ENCODE measurements at places on chromosomes 2 and 18.

DNA sequence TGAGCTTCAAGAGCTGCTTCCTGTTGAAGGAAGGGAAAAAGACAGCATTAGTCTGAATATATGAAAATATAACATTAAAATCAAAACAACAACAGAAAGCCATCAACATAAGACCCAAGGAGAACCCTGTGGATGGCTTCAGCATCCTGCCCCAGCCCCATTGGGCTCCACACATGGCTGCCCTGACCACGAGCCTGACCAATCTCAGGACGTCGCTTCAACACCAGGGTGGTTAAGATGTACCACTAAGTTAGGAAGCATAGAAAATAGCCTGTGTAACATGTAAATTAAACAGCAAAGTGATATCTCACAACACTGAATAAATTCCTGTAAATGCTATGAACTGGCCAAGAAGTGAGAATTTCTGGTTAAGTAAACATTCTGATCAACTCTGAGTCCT lies 77.2 kb upstream of the CD226 start:
- no peak for DNase-seq

DNA sequence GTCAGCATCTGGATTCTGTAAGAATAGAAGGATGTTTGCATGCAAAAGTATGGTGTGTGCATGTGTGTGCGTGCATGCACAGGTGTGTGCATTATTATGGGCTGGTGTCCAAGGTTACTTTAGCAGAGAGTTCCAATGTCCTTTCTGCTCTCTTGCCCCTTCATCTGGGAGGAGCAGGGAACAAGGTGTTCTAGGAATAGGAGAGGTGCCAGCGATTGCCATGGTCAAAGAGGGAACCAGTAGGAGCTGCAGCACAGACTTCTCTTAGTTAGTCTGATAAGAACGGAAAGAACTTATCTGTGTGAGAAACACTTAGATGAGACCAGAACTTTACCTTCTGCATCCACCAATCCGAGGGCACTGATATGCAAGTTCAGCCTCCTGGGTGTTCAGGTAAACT lies 8.3 kb downstream of the GPR45 start:
- no peak for DNase-seq

DNA sequence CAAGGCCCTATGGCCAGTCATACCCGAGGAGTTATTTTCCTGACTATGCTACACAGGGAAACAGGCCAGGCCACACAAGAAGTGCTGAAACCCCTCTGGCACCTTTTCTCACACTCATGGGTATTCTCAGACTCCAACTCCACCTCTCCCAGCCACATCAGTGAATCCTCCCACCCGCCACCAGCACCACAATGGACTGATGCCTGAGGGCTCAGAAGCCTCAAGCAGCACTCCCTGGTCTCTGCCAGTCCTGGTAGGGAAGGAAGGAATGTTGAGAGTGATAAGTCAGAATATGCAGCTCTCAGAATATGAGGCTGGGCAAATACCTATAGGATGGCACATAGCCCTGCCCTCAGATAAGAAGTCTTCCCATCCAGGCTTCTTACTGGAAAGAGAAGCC lies 391.1 kb downstream of the ALK start:
- no peak for DNase-seq

DNA sequence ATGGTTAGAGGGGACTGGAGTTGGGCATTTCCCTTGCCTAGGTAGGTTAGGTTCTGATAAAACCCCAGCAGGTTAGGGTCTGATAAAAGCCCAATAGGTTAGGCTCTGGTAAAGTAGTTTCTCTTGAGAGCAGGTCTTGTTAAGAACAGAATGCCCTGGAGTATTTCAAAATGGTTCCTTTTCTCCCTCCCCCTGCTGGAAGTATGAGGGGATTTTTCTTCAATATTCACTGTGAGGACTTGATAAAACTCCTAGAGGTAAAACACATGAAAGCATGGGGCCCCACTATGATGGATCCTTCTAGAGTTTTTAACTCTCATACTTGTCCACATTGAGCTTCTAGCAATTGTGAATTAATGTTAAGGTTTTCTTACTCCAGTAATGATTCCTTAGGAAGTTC lies 27.6 kb downstream of the ANKAR start:
- DNase-seq = no peak
